Hippocampal formation (tissue), 2 donors: ENCODE measurements at places on chromosomes 7 and 10.

DNA sequence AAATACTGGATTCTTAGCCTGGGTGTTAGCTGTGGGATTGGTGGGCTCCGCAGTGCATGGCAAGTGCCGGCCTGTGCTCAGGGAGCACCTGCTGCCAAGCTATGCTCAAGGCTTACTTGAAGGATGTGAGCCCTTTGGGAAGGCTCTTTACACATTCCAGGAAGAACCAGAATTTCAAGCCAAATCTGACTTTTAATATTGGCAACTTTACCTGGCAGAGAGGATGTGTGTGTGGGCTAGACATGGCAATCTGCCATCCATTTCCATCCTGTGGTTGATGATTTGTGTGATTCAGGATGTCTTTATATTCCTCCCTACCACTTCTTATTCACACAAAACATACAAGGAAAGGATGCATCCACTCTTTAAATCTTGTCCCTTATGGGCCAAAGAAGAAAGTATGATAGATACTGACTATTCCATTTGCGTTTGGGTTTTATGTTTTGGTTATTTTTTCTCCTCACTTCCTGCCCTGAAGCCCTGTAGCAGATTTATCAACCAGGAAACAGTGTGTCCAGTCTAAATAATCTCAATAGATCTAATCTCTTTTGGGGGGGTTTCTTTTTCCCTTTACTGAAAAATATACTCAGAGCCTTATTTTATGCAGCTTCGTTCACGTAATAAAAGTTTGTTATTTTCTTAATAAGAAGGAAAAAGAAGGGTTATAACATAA, 247.1 kb downstream of the COBL start:
- DNase-seq, result no peak

GRCh38 chr7:37095122-37095521, 353.5 kb downstream of the ELMO1 start:
- DNase-seq, result no peak

DNA sequence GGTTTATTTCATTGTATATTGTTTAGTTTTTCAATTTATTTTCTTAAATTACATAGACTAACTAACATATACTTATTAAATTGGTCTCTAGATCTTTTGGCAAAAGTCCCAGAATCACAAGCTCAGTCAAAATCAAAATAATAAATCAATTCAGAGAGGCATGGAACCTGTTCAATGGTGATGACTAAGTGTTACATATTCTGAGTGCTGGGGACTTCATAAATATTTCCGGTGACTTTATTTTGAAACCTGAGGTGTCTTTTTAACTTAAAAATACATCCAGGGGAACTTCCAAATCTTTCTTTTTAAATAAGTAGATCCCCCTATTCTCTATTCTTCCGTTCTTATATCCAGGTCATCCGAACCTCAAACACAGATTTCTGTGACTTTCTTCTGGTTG, 89.6 kb upstream of the ZNF804B start:
- no peak for DNase-seq

- no peak for DNase-seq
Observed at GRCh38 chr7:38335128-38335491, 61.7 kb upstream of the TARP start.

DNA sequence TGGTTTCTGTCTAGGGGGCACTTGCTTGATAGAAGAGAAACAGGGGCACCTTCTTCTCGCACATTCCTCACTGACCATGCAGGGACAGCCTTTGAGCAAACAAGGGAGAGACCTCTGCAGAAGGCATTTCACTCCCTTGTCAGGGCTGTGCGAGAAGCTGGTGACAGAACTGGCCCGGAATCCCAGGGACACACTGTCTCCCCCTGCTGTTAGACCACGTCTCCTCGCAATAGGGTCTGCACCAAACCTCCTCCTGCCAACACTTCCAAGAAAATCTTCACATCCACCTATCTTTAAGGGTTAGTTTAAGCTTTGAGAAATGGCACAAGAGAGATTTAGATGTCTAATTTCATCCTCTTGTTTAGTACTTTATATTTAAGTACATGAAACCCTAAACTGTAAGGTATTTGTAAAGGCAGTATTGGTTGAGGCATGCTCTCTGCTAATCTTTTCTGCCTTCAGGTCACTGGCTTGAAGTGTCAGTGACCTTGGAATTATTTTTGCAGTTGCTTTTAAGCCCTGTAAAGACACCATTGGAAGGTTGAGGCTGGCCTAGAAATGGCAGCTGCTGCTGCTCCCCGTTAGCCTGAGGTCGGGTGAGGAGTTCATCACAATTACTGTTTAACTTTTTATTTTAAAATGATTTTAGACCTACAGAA, 37.0 kb downstream of the RBM20 start:
- DNase-seq, result no peak

DNA sequence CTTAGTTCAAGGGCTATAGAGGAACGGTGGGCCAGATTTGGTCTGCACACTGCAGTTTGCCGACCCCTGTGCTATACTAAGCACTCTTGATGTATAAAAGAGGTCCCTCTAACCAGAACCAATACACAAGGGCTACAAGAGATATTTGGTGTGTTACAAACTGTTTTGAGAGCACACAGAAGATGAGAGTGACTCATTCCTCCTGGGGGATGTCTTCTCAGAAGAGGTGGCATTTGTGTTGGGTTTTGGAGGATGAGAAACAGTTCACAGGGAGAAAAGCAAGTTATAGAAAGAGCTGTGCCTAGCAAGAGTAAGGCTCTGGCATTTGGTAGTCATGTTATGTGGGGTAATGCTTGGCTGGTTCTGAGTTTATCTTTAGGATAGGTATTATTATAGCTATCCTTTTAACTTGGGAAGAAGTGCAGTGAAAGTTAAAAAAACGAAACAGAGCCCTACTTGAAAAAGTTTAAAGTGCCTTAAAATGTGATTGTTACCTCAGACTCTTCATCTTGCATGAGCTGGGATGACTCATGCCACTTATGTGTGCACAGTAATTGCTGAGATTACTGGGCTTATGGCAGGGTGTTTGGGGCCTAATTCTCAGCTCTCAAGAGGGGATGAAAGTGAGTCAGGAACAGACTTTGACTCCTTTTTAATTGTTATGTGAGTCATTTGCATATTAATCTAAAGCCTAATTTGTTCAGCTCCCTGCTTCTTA, 160.4 kb downstream of the KIF20B start:
- DNase-seq, result no peak

GRCh38 chr7:151243408-151244195, 4.9 kb downstream of the SMARCD3 start:
- no peak for DNase-seq

GRCh38 chr7:522071-522950, 2.7 kb upstream of the PDGFA start:
- DNase-seq, result no peak

DNA sequence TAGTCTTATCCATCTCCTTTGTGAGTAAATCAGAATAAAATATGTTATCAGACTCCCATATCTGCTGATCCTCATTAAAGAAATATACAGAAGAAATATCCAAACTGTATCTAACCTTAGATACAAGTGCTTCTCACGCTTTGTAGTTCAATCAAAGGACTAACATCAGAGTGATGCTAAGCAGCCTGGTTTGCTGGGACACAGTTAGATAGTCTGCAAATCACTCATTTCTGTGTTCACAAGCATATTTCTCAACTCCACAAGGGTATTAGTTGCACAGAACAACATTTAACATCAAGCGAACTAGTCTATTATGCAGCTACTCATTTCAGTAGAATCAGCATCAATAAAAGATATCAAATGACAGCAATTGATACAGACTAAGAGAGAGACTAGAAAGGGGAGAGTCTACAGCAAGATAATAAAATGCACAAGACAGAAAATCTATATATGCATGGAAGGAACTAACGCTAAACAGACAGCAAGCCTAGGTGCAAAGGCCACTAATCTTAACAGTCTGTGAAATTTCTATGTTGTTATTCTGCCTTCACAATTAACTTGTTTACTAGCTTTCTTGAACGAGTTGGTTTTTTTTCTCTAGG, 30.0 kb downstream of the DNAJC12 start:
- no peak for DNase-seq

DNA sequence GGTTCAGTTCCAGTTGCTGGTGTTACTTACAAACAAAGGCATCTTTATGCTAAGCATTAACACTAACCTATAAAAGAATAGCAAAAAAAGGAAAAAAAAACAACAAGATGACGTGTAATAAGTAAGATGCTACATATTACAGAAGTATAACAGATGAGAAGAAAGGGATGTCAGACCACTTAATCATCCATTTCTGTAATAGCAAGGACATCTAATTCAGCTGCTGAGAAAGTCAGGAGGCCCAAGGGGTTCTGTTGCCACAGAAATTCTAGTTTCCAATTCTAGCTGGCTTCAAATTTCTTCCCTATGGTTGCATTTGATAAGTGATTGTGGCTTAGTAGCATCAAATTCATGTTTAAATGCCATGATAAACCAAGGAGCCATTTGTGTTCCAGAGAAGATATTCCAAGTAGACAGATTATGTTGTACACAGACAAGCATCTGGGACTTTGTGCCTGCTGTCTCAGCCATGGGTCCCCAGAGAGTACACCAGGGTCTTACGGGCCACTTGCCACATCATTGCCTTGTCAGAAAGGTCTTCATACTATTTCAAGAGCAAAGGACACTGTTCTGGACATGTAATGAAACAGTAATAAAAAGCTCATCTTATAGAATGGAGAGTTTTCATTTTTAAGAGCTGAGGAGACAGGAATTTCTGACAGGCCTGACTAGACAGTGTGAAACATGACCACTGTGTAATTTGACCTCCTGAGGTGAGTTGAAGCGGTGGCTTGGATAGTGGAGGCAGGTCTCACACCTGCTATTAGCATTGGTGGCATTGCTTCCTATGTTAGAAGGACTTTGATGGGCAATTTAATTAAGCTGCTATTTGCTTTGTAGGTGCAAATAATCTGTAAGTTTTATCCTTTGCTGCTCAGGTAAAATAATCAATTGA, 4.2 kb upstream of the ASB4 start:
- DNase-seq, result no peak

- no peak for DNase-seq
Observed at GRCh38 chr10:99938563-99938962, 71.2 kb downstream of the DNMBP start.

GRCh38 chr7:149281508-149282330, 19.7 kb downstream of the ZNF783 start:
- no peak for DNase-seq

GRCh38 chr10:89219513-89220218, 12.5 kb upstream of the CH25H start:
- DNase-seq, result peak; percentile 69

GRCh38 chr10:1156921-1157614, 100.9 kb downstream of the WDR37 start:
- no peak for DNase-seq

DNA sequence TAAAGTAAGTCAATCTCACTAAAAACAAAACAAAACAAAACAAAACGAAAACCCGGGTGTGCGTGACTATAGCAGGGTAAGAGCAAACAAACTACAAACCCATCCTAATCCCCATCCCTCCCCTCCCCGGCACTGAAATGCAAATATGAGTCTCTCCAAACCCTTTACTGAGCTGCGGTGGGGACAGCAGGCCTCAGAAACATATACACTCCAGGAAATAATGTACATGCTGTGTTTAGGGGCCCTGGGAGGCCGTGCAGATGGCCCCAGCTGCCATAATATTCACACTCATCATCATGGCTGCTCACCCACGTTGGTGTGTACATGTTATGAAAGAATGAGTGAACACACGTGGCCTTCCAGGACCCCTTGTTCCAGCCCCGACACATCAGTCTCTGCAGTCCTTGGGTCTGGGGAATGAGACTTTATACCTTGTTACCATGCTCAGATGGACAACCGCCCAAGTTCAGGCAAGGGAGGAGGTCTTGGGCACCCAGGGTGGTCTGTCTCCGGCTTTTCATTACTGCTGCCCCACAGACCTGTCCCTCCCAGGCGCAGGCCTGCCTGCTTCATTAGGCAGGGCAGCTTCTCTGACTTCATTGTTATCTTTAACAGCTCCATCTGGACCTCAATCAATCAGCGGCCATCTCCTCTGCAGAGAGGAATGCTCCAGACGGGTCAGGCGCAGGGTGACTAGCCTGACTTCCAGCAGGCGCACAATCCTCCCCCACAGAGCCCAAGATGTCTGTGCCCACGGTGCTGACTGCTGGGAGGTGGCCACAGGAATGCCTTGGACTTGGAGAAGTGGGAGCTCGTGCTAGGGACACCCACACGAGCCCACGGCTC, 20.6 kb downstream of the HSPA12A start:
- no peak for DNase-seq

DNA sequence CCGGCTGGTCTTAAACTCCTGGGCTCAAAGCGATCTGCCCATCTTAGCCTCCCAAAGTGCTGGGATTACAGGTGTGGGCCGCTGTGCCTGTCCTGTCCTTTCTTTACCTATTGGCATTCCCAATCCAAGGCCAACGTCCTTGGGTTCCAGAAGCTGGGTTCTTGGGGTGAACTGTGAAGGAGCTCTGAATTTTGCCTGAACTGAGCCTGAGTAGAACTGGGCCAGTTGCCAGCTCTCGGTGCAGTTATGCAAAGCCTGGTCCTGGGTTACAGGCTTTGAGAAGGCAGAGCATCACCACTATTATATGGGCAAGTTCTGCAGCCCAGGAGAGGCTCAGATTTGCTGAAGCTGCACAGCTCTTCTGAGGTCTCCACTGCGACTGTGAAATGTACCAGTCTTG, 24.6 kb upstream of the SH2D4B start:
- no peak for DNase-seq

DNA sequence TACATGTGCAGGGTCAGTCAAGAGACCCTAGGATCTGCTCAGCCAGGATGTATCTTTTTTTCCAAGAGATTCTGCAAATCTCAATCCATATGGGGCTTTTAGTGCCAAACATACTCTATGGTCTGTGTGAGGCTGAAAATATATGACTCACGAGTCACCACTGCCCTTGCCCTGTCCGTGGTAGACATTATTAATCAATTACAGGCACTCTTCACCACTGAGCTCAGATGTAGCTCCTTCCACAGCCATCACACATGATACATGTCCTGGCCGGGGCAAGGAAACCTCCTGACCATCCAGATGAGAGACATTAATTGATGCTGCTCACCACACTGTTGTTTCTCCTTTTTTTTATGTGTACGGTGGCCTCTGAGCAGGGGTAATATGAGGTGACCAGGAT, 90.2 kb upstream of the RET start:
- DNase-seq, result no peak

DNA sequence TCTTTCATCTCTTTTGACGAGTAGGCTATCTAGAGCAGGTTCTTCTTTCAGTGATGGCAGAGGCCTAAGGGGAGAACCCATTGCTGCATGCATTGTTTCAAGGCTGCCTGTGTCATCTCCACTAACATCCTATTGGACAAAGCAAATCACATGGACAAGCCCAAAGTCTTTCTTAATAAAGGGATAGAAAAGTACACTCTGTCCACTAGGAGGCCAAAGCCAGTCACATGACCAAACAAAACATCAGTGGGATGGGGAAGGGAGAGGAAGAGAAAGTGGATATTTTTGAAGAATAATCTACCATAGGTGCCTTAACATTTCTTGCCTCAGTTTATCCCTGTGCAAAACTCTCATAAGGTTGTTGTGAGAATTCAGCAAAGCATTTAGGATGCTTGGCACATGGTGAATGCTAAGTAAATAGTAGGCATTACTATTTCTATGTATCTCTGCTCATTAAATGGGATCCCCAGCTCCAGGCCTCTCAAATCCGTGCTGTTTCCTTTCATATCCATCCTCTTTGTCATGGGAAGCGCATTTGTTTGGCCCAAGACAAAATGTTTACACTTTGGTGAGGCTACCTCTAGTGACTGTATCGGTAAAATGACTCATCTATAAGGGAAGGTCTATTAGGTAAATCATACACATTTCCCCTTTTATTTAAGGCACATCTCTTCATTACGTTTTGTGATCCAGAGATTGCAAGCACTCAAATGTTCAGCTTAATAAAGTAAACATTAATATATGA, 16.7 kb upstream of the CADPS2 start:
- no peak for DNase-seq

GRCh38 chr7:133319842-133320241, 67.0 kb downstream of the EXOC4 start:
- no peak for DNase-seq
